Urinary bladder (tissue), 4 donors: ENCODE measurements at places on chromosomes 7 and 10. TPM values are rescaled to one million over a fixed set of nuclear protein-coding genes. Genes with fewer than 3 reads are reported as not detected.

DNA sequence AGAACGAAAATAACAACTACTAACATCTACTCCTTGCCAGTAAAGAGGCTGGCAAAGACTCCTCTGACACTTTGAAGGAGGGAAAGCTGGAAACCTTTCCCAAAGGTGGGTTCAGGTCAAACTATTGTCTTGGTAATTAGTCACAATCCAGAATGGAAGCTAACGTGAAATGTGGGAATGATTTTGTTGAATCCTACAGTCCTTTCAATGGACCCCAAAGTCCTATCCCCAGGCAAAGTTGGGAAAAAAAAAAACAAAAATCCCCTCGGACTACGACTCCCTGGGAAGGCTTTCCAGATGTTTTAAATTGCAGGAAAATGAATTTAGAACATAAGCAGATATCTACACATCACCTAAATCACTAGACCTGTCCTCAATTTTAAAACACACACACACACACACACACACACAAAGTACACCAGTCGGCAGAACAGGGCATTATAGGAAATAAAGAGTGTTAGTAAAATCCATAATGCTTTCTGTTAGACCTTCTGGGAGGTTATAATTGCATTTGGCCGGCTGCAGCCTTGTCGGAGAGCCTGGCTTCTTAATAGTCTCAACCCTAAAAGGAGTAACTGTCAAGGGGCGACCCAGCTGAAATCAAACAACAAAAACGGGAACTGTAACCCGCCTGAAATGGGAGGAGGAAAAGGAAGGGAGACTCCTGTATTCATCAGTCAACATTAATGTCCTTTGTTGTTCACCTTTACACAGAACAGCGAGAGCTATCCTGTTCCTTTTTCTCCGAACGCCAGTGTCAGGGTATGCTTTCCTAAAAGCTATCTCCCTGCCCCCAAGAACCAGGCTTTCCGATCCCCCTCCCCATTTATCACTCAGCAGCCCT, 1.5 kb downstream of the DOCK4 start:
- DNase-seq = no peak

GNG11 gene
- 48.1 TPM for total RNA-seq

CACNA2D1 gene
- total RNA-seq = 89.1 TPM

CREB3L2 gene
- total RNA-seq = 31.5 TPM

DNA sequence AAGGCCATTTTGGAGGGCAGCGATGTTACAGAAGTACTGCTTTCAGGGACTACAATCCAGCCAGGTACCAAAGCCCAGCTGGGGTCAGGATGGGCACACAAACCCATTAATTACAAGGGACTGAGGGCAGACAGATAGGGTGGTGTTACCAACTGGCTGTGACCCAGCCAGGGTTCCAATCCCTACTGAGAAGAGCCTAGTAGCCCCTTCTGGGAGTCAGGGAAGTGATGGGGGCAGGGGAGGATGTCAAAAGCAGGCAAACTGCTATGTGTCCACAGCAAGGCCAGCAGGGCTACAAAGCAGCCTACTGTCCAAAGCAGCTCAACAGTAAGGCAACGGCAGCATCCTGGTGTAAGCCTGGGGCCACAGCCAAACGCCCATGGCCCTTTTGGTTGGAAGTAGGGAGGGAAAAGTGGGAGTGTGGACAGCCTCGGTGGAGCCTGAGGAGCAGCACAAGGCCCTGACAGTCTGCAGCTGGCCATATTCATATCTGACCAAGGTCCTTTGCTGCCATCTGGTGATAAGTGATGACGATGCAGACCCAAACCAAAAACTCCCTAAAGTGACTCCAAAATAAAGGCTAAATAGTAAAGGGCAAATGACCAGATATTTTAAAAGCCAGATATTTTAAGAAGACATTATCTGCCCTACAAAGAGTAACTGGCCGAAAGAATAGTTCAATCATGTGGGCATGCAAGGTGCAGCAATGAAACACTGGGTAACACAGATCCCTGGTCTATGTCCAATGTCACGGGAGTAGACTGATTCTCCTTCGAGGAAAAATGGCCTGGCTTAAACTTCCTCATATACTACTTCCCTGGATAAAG, 56.9 kb downstream of the XPNPEP1 start:
- no peak for DNase-seq

GRCh38 chr7:76428868-76429805, 4.4 kb downstream of the ZP3 start:
- DNase-seq = no peak
